Kasumi-1 (cell line): ENCODE measurements at places on chromosomes 4 and X.

- no peak for DNase-seq
Measured at GRCh38 chr4:125358453-125358852, 43.7 kb downstream of the FAT4 start.

DNA sequence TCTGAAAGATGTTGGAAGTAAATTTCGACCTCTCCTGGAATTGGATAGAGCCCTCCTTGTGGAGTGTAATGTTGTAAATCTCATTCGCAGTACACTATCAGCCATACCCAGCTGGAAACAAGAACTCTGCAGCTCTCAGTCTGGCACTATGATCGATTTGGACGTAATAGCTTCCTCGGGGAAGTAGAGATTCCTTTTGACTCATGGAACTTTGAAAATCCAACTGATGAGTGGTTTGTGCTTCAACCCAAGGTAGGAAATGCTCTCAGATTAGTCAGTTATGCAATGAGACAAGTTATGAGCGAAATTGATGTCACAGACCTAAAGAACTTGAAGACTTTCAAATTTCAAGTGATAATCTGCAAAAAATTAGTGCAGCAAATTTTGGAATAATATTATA, 103.9 kb downstream of the SYTL5 start:
- DNase-seq, result no peak

GRCh38 chr4:139419388-139419914, 34.5 kb upstream of the RAB33B start:
- peak; percentile 98 for DNase-seq

- DNase-seq, result no peak
Measured at GRCh38 chr4:26267087-26267486, 53.7 kb upstream of the RBPJ start.

- DNase-seq, result peak; percentile 40
Measured at GRCh38 chr4:85496933-85497332, 22.0 kb downstream of the ARHGAP24 start.

DNA sequence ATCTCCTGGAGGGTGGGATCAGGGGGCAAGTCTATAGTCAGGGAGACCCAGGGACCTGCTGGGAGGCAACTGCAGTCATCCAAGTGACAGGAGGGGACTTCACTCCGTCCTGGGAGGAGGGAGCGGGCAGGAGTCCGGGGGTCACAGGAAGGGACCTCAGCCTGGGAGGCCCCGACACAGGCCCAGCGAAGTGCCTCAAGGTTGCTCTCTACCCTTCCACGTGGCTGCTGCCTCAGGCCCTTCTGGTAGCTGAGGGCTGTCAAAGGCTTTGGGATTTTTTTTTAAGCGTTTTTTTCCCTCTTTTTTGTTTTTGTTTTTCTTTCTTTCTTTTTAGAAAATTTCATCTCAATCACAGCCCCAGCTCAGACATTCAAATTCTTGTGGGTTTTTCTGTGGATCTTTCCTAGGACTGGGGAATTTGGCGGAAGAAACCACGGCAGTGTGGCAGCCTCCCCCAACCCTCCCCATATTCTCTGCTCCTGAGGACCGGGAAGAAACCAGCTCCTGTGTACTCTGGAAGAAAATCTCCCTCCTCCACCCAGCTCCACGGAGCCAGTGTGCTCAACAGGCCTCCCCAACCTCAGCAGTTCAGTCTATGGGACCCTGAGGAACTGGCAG, 1.4 kb upstream of the HAUS7 start:
- no peak for DNase-seq

- DNase-seq, result no peak
Measured at GRCh38 chr4:4782969-4783368, 76.5 kb upstream of the MSX1 start.

DNA sequence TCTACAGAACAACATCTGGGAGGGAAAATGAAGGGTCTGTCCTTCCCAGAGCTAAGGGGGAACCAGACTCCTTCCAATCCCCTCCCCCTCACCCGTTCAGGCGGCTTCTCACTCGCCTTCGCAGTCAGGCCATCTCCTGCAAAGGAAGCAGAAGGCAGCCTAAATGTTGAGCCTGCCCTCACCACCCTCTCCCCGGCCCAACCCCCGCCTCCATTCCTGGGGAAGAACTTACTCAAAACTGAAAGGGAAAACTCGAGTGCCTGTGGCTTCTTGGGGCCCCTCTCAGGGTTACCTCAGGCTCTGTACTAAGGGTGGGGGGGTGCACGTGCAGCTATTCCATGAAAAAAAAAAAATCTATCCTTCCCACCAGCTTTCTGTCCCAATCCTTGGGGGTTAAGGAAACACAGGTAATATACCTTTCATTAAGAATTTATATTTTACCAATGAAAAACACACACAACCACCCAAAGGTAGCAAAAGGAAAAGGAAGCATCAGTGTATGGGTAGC, 2.4 kb downstream of the ZMYM3 start:
- peak; percentile 19 for DNase-seq

GRCh38 chr4:138241281-138242075, 671 bp downstream of the SLC7A11 start:
- peak; percentile 8 for DNase-seq

GRCh38 chrX:37652589-37653231, 32.9 kb upstream of the XK start:
- DNase-seq, result no peak

GRCh38 chrX:95666056-95666455, 1018.6 kb upstream of the DIAPH2 start:
- no peak for DNase-seq

DNA sequence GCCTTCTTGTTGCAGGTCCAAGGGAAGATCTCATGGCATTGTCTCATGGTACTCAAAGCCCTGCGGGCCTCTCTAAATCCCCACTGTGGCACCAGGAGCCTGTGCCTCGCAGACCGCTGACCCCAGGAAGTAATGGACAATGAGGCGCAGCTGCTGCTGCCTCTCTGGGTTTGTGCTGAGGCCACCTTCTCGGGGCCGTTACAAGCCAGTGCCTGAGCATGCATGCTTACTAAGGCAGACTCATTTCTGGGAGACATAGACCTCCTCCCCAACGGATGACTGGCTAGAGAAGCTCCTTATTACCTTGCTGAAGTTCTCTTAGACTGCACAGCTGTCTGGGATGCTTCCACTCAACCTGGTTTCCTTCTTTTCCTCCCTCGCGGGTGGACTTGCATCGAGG, 1.3 kb downstream of the BDH2 start:
- no peak for DNase-seq

DNA sequence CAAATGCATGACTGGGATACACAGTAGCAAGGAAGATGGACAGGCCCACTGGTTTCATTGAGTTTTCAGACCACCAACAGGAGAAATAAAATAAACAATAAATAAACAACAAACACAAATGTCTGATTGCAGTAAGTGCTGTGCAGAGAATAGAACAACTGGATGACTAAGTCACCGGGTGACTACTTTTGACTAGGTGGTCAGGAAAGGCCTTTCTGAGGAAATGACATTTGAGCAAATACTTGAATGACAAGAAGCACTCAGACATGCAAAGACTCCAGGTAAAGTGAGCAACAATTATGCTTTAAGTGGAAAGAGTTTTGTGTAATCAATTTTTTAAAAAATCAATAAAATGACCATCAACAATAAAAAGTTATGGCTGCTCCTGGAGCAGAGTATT, 137.7 kb downstream of the BTC start:
- DNase-seq, result no peak

DNA sequence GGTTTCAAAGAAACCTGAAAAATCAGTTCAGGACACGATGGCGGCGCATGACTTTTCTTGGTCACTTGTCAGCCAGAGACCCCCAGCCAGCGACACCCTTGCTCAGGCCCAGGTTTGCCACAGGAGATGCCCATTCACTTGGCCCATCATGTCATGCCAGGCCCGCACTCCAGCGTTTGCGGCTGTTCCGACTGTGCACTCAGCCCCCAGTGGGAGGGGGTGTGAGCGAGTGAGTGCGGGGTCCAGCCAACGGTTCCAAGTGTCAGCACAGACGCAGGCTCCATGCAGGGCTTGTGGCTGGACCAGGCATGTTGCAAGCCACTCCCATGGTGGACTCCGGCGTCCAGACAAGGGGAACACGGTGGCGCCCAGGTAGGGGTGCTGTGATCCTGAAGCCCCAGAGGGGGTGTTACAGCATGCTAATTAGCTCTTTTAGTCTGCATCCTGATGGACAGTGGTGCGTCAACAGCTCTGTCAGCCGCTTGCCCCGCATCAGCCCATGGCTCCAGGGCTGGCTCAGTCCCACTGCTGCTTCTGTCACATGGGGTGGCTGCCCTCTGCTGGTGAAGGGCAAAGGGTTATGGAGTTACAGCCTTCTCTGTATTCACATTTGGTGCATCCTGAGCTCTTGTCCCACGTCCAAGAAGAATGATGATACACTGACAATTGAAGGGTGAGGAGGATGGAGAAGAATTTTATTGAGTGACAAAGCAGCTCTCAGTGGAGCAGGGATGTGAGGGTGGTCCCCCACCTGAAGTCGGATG, 3.7 kb upstream of the MAEA start:
- DNase-seq, result no peak

DNA sequence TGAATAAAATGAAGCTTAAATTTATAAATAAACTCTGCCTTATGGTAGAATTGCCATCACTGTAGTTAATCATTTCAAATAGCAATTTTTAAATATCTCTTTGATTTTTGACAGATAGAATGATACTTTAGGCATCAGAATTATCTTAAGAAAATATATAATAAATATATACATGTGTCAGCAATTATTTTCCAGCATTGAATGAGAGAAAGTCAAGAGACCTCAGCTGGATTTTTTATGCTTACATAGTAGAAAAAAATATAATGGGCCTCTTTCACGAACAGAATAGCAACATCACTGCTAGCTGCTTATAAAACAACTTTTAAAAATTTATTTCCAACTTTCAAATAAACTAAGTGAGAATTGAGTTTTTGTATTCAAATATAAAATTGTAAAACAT, 424.0 kb upstream of the MAGEB16 start:
- DNase-seq, result no peak

GRCh38 chr4:25823632-25824031, 39.2 kb downstream of the SEL1L3 start:
- no peak for DNase-seq

- DNase-seq, result no peak
Measured at GRCh38 chrX:129768586-129769466, 10.9 kb upstream of the SASH3 start.

- DNase-seq, result no peak
Measured at GRCh38 chr4:86358257-86358656, 1.6 kb downstream of the MAPK10 start.

- no peak for DNase-seq
Measured at GRCh38 chr4:156765277-156765676, 206.3 kb downstream of the PDGFC start.

DNA sequence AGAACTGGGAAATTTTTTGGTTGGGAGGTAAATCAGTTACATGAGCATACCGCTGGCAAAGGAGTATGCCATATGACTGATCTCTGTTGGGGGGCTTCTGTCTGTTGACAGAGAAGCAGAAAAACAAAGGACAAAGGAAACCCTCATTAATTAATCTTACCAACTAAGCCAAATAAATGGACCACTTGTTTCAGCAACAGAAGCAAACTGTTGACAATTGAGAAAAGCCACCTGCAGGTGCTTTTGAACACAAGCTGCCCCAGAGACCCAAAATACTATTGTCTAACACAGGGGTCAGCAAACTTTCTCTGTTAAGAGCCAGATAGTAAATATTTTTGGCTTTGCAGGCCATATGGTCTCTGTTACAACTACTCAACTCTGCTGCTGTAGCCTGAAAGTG, 7.0 kb upstream of the FRYL start:
- DNase-seq, result no peak

- no peak for DNase-seq
Measured at GRCh38 chrX:105565856-105566255, 256.5 kb upstream of the NRK start.

GRCh38 chr4:14404730-14405129, 597.6 kb upstream of the CPEB2 start:
- no peak for DNase-seq

DNA sequence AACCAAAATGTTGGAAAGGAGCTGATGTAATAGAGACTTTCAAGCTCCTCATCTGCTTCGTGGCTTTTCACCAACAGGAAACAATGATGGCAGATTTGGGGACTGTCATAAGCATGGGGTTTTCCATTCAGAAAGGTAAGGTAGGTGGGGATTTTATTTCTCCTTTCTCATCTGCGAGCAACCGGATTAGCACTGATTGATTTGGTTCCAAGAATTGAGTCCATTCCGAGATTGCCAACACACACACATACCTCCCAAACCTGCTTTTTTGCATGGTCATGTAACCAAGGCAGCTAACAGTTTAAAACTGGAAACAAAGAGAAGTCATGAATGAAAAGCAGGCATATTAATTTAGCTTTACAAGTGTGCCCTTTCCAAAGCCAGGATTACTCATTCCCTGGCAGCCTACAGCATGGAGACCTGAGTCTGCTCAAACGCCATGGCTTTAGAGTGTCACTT, 63.0 kb upstream of the LNX1 start:
- DNase-seq, result no peak

DNA sequence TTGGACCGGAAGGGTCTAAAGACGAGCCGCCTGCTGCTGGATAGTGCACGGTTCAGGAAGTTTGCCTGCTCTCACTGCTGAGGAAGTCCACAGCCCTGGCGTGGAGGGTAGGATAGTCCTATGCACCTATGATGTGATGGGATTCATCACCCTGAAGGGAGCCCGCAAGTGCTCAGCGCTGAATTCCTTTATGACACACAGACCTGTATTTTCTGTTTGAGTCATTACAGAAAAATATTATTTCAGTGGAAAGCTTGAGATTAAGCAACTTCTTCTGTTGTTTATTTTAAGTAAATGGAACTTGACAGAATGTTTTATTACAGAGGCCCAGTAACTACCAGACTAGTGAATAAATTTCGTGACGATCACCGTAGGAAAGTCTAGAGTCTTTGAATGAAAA, 123.2 kb downstream of the TRIML1 start:
- DNase-seq, result no peak

DNA sequence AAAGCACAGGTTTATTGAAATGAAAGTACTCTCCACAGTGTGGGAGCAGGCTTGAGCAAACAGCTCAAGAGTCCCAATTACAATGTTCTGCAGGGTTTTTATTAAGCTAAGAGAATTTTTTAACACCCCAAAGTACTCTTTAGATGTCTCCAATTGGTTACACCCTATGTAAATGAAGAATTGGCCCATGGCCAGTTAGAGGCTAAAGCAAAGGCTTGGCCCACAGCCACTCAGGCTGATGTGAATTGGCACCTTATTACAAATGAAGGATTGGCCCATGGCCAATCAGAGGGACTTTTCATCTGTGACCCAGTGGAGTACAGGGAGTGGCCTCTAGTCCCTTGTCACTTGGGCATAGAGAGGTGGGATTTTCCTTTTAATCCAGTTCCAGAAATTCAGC, 30.1 kb upstream of the IQCM start:
- DNase-seq, result no peak

DNA sequence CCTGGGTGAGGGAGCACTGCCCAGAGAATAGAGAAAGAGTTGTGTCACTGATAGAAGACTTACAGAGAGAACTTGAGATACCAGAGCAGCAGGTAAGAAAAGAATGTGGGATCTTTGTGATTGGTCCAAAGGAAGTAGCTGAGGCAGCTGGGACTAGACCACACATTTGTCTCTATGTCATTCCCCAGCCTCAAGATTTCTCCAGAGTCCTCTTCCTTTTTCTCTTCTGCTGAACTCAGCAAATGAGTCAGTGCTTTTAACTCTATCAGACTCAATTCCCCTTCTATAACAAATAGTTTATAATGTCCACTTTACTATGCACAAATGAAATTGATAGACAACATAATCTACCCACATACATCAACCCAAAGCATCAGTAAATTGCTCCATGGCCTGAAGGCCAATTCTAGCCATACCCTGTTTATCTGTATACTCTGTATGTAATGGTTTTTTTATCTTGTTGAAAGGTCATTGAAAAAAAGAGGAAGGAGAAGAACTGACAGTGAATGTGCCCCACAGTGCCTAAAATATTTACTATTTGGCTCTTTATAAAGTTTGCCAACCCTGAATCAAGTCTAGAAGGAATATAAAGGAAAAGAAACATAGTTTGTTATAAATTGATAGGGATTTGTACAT, 38.2 kb downstream of the ETDC start:
- DNase-seq, result no peak
